AG08396 (cell line): ENCODE measurements at places on chromosomes 11 and 22.

DNA sequence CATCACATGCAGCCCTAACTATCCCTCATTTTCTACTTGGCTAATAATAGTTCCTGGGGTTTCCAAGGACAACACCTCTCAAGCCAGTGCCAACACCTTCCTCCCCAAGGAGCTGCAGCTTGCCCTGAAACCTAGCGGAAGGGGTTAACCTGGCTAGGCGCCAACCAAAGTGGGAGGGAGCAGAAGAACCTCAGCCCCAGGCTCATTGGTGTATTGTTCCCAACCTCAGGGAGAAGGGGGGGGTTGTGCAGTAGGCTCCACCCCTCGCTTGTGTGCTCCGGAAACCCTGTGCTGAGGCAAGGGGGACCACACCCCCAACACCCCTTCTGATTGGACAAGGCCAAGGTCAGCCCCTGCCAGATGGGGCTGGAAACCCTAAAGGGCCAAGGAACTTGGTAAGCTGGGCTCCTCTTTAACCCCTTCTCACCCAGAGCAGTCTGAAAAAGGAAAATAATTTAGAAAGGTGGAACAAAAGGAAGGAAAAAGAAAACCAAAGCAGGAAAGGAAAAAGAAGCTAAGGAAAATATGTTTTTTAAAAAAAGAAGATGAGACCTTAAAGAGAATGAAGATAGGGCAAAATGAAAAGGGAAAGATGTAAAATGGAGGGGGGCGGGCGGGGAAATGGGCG lies 2.5 kb downstream of the MTA2 start:
- peak; percentile 98 for DNase-seq

DNA sequence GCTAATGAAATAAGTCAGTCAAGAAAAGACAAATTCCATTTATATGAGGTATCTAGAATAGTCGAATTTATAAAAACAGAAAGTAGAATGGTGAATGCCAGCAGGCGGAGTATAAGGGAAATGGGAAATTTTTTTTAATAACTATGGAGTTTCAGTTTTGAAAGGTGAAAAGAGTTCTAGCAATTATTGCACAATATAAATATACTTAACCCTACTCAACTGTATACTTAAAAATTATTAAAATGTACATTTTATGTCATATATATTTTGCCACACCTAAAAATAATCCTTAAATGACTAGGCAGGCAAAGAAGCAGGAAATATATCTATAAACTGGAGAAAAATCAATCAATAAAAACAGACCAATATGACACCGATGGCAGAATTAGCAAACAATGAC lies 196.5 kb upstream of the UBASH3B start:
- no peak for DNase-seq

- no peak for DNase-seq
Measured at GRCh38 chr11:35039076-35039475, 99.9 kb upstream of the CD44 start.

GRCh38 chr11:6862961-6863360 lies at the start of gene OR10A2:
OR10A2 (plus strand) TSS chr11:6863057; CDS start chr11:6869755, 6,698 bp downstream.
- peak; percentile 8 for DNase-seq

DNA sequence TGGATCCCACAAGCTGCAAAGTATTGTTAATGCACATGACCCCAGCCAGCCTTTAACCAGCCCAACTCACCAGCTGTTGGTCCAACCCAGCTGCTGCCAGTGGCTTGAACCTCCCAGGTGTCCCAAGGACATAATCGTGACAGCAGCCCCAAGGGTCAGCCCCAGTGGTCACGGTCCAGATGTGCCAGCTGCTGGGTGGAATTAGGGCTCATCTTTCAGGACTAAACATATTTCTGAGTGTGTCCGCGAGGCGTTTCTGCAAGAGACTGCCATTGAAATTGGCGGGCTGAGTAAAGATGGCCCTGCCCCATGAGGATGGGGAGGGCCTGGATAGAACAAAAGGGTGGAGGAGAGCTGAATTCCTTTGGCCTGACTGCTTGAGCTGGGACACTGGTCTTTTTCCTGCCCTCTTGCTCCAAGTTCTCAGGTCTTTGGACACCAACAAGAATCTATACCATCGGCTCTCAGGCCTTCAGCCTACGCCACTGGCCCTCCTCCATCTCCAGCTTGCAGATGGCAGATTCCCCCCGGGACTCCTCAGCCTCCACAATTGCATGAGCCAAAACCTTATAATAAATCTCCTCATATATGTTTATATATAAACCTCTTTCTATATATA lies 240.2 kb downstream of the MN1 start:
- no peak for DNase-seq

DNA sequence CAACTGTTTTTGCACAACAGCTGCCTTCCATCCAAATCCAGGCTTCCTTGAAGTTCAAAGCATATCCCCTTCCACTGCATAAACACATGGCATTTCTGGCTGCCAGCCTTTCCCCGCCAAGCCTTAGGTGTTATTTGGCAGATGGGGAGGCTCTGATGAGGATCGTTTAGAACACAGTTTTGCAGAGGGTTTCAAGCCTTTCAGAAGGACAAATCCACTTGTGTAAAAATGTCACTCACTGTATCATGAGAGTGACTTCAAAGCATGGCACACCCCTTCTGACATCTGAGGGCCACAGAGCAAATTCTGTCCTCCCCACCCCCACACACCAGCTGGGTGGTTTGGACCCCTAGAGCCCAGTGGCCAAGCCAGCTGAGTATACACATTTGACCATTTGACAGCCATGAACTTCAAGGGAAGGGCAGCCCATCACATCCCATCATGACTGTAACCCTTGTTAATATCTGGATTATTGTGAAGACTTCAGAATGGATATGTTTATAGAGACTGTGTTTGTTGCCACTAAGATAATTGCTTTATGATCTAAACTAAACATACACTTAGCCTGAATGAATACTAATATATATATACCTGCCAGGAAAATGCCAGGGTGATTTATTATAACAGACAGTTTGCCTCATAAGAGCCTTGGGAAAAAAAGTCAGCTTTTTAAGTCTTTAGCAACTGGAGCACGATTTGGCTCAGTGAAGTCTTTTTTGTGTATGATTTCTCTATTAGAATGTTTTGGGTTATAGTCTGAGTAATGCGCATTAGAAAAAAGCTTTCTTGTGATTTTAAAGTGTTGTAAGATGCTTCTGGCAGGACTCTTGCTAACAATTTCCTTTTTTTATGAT lies 31.9 kb downstream of the FBLN1 start:
- DNase-seq, result no peak

- no peak for DNase-seq
Measured at GRCh38 chr11:48036011-48036410, 55.7 kb downstream of the PTPRJ start.

GRCh38 chr11:69035946-69036340 lies 12.8 kb upstream of the TPCN2 start:
- peak; percentile 37 for DNase-seq

DNA sequence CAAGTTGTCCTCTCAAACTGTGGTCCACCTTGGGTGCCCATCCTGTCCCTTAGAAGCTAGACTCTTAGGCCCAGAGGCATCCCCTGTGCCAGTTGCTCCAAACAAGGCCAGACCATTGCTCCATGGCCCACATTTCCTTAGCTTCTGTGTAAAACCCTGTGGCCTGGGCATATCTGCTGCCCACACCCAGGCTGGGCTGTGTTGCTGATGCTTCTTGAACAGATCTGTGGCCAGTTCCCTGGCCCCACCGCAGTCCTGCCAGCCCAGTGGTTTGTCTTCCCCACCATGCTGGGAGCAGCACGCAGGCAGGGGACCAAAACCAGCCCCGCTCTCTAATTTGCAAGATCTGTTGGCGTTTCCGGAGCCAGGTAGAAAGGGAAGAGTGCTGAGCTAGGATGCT lies 72.2 kb downstream of the CSNK2A3 start:
- DNase-seq, result no peak
